ENCODE measurements at places on chromosomes 2 and 18.
A peak's percentile ranks its signal among the peaks of the same experiment; 100 is the strongest.

GRCh38 chr18:79933765-79934164 is 17.7 kb downstream of the SLC66A2 start:
- no peak for DNase-seq

DNA sequence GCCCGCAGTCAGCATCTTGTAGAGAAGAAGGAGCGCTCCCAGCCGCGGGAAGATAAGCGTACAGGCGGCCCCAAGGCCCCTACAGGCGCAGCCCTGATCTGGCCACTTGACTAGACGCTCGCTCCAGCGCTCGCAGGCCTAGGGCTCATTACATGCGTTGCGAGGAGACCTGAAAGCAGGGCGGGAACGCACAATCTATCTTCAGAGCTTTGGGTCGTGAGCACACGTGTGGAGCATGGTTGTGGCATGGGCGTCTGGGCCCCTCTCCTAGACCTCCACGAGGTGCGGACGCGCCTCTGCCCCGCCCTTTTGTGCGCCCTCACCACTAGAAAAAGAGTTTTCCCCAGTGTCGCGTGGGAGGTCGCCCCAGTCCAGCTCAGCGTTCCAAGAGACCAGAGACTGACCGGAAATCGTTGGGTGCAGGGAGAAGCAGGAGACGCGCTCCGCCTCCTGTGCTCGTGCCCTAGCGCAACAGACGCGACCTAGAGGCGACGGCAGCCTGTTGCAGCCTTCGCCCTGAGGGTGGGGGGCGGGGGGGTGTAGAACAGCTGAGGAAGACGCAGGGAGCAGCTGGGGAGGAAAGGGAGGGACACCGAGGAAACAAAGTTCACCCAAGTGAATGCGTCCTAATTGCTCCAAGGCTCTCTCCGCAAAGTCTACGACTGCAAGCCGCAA is 12.6 kb downstream of the NR4A2 start:
- DNase-seq, result no peak

GRCh38 chr2:223700221-223700620 is 98.1 kb upstream of the SCG2 start:
- DNase-seq, result no peak

GRCh38 chr2:236633219-236633570 is 63.6 kb downstream of the ACKR3 start:
- no peak for DNase-seq

DNA sequence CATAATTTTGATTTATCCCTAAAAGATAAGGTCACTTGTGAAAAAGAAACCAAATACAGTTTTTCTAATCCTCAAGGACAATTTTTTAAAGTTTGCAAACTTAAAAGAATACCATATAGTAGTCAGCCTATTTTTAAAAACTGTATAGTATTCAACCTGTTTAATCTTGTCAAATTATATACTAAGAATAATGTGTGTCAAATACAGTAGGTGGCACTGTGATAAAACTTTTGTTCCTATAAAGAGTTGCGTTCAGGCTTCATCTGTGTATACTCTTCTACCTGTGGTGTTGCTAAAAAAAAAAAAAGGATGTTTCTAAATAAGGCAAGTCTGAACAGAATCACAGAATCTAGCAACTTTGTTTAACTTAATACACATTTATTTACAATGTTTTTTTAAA is 68.6 kb downstream of the CCDC138 start:
- DNase-seq, result no peak

DNA sequence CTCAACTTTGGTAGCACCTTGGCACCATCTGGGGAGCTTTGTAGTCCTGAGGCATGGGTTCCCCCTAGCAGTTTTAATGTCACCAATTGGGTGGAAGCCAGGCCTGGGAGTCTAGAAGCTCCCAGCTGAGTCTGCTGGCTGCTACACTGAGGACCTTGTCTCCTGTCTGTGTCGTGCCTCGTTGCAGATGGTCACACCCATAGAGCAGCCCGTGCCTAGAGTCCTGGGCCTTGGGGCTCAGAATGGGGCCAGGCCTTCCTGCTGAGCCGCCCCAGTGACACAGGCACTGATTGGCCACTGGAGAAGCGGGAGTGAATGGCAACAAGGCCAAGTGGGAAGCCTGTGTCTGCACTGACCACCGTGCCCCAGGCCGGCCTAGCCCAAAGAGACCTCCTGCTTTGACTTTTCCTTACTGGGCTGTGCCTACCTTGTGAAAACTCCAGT is 113.2 kb downstream of the SH3RF3 start:
- DNase-seq, result no peak

- no peak for DNase-seq
Observed at GRCh38 chr2:181752301-181752700, 72.0 kb upstream of the NEUROD1 start.

- DNase-seq, result no peak
Observed at GRCh38 chr2:160555420-160556071, 61.9 kb upstream of the RBMS1 start.

DNA sequence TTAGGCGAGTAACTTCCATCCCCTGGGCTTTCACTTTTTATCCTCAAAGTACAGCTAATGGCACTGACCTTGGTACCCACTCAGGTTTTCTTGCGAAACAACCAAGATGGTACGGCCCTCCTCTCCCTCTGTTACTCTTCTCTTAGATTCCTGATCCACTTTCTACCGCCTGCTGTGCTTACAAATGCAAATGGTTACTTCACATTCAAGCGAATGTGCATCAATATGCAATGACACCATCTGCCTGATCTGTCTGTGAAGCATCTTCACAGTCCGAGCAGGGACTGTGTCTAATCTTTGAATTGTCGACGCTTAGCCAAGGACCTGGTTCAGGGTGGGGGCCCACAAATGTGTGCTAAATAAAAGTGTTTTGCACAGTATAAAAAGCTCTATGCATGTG is 112.2 kb downstream of the TRIB2 start:
- DNase-seq, result no peak

- DNase-seq, result no peak
Observed at GRCh38 chr2:239394978-239395377, 5.8 kb downstream of the HDAC4 start.

DNA sequence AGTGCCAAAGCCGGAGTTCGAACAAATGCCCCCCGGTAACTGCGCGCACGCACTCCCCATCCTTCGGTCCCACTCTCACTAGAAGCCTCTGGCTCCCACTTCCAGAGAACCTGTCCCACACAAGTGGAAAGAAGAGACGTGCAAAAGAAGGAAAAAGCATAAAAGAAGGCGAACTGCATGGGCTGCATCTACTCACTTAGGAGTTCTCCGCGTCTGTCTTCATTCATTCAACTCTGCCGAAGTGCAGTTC is 312 bp downstream of the NR4A2 start:
- DNase-seq, result peak; percentile 63

DNA sequence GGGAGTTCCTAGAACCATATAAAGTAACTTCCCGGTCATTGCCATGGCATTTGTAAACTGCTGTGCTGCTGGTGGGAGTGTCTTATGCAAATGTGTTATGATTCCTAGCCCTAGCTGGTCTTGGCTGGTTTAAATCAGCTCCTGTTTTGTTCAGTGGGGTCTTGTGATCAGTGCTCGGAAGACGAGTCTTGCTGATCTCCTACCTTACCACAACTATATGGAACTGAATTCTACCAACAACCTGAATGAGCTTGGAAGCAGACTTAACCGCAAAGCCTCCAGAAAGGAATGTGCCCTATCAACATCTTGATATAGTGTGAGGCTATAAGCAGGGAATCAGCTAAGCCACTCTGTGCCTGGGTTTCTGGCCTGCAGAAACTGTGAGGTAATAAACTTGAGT is 33.5 kb downstream of the POLE4 start:
- DNase-seq, result no peak

GRCh38 chr2:63880625-63881024 is 38.9 kb downstream of the UGP2 start:
- DNase-seq, result no peak

GRCh38 chr2:73238976-73239375 is 4.9 kb downstream of the CCT7 start:
- DNase-seq, result no peak

- DNase-seq, result no peak
Observed at GRCh38 chr2:234266952-234267351, 216.4 kb downstream of the SPP2 start.

- DNase-seq, result no peak
Observed at GRCh38 chr2:122749405-122749804, 994.0 kb downstream of the TSN start.

DNA sequence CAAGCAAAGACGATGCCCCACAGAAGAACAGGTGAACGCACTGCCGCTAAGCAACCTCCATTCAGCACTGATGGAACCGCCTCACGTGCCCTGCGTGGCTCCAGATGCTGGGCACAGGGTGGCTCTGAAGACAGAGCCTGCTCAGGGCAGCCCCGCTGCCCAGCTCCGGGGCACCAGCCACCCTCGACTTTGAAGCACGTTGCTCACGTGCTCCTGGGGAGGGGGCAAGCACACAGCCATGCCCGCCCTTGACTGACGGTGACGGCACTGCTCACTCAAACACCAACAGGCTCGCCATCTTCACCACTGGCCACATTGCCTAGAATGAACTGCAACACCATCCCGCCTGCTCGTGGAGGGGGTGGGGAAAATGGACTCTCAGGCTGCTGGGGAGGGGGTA is 251.3 kb downstream of the HDAC4 start:
- DNase-seq, result no peak

DNA sequence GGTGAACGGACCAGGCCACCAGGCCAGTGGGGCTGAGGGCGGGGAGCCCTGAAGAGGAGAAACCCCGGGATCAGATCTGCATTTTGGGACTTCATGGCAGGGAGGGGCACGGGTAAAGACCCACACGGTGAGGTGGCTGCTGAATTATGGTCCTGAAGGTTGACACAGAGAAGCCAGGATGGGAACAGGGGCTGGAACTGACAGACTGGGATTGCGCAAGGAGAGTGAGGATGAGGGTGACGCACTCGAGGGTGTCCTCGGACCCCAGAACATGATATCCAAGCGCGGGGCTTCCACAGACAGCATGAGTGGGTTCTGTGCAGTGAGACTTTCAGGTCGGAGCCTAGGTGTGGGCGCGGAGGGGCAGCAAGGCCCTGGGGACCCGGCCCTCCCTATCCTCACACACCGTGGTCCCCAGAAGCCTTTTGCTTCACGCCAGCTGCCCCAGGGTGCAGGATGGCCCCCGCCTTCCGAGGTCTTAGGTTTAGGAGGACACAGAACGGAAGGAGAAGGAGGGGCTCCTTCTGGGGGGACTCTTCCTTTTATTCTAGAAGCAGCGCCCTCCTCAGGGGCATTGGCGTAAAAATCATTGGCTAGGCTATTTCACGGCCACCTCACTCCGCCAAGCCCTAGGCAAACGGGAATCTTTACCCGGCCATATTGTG is 416.8 kb upstream of the HS6ST1 start:
- DNase-seq, result no peak

DNA sequence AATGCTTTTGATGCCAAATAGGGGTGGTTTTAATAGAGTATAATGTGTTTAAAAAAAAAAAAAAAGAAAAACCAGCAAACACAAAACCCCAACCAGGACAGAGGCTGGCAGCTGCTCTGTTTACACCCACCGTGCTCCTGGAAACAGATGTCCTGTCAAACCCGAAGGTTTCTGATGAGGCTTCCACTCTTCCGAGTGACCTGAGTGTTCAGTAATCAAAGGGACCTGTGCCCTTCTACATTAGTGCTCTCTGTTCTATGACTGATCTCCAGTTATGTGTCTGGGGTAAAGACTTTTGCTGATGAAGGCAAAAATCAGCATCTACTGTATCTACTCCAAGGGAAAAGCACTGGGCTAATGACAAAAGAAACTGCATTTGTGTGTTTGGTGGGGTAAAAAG is 3.5 kb upstream of the KLHL29 start:
- DNase-seq, result no peak
